ENCODE measurements at places on chromosomes 11 and 22.
A peak's percentile ranks its signal among the peaks of the same experiment; 100 is the strongest.

- DNase-seq = no peak
Measured at GRCh38 chr11:78552881-78553280, 21.8 kb downstream of the NARS2 start.

- DNase-seq = no peak
Measured at GRCh38 chr11:27218421-27219038, 144.5 kb downstream of the CCDC34 start.

DNA sequence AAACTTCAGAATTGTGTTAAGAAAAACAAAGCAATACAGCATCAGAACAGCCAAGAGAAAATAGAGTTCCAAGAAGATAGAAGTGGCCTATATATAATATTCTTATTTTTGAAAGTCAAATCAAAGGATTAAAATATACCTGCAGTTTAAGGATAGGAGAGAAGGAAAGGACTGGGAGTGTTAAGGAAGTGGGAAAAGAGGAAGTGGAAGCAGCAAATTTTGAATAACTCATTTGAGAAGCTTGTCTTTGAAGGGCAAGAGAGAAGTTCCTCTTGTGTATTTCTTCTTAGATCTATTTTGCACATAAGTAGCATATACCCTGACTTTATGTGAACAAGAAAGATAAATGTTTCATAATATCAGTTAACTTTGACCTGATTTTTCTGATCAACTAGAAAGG, 62.6 kb upstream of the SLC17A6 start:
- no peak for DNase-seq

- no peak for DNase-seq
Measured at GRCh38 chr22:36714110-36714509, 10.6 kb upstream of the CACNG2 start.

DNA sequence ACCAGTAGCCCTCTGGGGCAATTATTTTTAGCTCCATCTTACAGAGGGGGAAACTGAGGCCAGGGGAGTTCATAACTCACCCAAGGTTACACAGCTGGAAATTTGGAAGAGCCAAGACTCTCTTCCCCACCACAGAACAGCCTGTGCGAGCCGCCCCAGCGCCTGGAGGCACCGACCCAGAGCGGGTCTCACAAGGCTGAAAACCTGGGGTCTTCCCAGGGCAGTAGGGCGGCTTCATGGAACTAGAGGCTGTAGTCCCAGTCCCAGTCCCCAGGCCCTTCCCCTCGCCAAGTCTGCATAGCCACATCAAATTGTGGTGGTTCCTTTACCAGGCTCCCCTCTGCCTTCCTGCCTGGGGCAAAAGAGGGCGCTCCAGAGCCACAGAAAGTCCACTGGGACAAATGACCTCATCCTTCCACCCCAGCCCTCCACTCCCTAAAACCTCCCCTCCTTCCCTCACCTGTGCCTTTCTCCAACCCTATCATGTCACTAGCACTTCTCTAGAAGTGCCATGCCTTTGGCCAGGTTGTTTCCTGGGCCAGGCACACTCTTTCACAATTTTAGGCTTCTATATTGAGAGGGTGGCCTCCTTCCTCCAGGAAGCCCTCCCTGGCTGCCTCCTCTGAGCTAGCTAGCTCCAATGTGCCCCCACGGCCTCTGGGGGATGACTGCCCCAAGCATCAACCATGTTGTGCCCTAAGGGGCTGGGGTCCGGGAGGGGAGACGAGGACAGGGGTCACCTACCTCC, 15.2 kb upstream of the CDC42EP1 start:
- peak; percentile 44 for DNase-seq

- peak; percentile 57 for DNase-seq
Measured at GRCh38 chr11:113278925-113279324, 35.5 kb upstream of the TTC12 start.

DNA sequence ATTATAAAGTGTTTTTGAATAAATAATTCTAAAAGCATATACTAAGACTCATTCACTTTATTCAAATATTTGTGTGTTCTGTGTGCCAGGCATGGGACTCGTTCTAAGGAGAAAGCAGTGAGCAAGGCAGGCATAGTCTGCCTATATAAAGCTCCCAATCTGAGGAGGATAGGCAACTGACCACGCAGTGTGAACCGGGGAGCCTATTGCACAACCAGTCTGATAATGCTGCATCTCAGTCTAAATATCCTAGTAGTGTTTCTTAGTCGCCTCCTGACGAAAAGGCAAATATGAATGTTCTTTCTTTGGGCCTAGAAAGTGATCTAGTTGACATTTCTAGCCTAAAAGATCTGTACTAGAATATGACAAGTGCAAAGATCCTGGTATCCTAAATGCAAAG, 98.3 kb downstream of the C11orf65 start:
- no peak for DNase-seq

- peak; percentile 43 for DNase-seq
Measured at GRCh38 chr11:121482231-121483129, 29.7 kb upstream of the SORL1-AS1 start.

- DNase-seq = no peak
Measured at GRCh38 chr22:29907753-29908515, 25.0 kb downstream of the MTMR3 start.

DNA sequence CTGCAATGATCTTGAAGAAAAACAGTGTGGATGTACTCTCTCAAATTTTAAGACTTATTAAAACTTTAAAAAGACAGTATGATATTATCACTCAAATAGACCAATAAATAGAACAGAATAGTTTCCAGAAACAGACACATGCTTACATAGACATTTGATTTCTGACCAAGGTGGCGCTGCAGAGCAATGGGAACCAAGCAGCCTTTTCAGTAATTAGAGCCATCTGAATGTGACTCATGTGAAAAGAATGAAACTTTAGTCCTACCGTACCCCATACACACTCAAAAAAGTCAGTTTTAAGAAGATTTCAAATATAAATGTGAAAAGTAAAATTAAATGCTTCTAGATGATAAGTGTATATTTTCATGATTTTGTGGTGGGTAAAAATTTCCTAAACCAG, 74.2 kb upstream of the MS4A8 start:
- no peak for DNase-seq

- no peak for DNase-seq
Measured at GRCh38 chr11:73962101-73962705, 11.4 kb downstream of the DNAJB13 start.

- no peak for DNase-seq
Measured at GRCh38 chr11:125514336-125515101, 18.5 kb upstream of the FEZ1 start.

DNA sequence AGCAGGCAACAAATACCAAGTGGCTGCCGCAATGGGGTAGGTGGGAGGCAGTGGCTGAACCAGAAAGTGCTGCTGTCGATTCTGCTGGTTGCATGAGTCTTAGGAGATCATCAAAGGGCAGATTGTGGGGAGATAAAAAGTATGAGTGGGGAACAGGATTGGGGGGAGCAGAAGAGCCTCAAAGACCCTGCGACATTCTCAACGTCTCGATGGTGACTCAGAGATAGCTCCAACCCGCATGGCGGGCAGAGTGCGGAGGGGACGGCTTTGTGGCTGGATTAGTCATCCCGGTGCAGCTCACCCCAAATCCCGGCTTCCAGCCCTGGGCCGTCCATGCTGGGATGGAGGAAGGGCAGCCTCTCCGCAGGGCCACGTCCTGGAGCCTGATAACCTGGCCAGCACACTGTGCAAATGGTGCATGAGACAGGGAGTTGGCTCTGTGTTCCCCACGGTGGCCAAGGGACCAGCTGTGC, 11.6 kb upstream of the RTN4R start:
- no peak for DNase-seq

DNA sequence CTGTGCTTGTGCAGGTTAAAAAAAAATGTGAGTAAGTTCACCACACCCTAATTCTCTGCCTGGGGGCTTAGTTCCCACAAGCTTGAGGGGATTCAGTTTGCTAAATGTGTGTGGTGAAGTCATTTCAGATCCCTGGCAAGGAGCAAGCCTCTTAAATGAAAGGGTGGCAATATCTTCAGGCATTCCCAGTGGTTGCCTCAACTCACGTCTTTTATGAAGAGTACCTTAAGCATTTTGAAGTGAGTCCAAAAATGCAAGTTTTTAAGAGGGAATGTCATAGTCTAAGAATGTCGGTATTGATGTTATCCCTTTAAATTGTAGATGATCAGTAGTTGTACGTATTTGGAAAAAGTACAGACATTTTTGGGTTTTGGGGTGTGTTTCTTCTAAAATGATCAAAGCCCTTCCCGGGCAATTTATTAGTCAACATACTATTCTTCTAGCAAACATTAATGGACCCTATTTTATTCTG, 4.9 kb downstream of the TCP11L1 start:
- no peak for DNase-seq

- no peak for DNase-seq
Measured at GRCh38 chr11:83938148-83938547, 652.0 kb upstream of the CCDC90B start.

DNA sequence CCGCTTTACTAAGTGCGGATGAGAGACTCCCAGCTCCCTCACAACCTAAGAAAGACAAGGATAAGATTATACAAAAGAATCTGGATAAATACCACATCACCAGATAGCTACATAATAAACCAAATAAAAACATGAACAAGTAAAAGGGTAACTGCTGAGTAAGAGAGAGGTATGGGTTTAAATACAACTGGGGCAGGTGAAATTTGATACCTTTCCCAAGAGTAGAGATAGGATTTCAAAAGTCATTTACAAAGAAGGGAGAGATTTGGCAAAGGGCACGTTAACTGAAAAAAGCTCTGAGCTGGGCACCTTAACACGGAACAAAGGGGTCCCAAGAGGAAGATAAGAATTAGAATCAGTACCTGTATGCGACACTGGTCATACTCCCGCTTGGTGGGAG, 1.7 kb downstream of the UBXN1 start:
- no peak for DNase-seq

DNA sequence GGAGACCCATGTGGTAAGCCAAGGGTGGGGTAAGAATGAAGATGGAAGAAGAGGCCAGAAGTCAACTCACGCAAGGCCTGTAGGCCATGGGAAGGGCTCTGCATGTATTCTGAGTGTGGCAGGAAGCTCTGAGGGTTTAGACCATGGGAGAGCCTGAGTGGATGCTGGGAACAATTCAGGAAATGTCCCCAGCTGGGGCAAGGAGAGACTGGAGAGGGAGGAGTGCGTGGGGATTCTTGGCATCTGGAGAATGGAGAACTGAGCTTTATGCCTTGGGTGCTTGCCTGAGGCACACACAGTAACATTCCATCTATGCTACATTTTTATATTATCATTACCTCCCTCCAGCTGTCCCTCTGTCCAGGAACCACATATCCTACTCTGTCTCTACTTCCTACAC, 50.4 kb upstream of the CD82 start:
- DNase-seq = no peak

DNA sequence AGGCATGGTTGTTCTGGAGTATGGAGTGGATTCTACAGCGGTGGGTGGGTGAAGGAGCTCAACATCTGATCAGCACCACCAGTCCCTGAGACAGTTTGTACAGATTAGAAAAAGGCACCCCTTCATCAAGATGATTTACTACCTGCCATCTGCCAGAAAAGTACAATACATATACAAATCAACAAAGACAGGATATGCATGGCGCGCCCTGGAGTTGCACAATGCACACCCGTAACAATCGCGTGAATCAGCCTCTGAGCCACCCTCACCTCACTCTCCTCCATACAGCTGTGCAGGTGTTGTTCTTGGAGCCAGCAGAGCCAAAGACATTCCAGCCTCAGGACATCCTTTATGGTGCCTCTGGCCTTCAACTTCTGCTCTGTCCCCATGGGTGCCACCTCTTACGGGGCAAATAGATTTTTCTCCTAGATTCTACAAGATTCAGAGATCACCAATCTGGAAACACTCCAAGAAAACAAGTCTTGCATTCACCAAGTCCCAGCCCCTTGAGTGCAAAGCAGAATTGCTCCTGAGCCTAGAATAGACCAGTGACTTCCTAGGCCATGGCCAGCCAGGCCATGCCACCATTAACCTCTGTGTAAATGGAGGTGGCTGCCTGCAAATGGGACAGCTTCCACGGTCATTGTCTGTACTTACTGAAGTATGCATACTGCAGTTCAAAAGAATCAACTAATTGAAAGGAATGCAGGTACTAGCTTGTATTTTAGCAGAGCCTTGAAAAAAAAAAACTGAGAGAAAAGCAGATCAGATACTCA, 490.9 kb downstream of the SOX6 start:
- DNase-seq = no peak

DNA sequence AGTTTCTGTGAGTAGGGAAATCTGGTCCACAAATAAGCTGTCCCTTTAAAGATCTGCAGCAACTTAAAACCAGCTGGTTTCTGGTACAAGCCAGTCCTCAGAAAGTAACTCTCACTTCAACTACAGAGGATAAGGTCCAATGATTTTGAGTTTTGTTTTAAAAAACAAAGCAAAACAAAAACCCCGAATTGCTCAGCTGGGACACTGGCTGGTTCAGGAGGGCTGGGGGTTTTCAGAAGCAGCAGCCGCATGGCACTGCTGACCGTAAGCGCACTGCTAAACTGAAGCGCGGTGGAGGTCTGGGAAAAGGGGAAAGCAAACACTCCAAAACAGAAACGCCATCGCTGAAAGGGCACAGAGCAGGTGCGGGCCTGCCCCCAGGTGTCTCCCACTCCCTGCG, 59.7 kb downstream of the MICAL3 start:
- DNase-seq = no peak

- DNase-seq = peak; percentile 58
Measured at GRCh38 chr22:19717691-19718455, 3.6 kb downstream of the SEPTIN5 start.

GRCh38 chr11:14345668-14346067, 13.3 kb downstream of the RRAS2 start:
- no peak for DNase-seq

GRCh38 chr11:11798586-11799438, 43.0 kb upstream of the USP47 start:
- peak; percentile 70 for DNase-seq

GRCh38 chr22:38602166-38602565, 32.2 kb upstream of the DMC1 start:
- DNase-seq = no peak

DNA sequence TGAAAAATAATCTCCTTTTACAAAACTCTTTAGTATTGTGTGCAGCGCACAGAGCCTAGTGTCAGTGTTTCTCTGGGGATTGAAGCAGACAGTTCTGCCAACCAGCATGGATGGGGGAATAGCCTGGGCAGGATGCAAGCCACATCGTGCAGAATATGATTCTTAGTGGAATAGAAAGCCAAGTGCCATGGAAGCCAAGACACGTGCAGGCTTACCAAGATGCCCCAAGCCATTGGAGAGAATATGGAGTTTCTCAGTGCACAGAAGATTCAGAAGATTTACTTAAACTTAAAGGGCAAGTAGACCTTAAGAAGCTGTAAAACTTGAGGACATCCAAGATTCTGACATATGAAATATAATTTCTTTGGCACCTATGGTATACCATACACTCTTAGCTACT, 917.6 kb downstream of the NTM start:
- DNase-seq = no peak

GRCh38 chr22:20153945-20154344, 3.1 kb upstream of the CCDC188 start:
- DNase-seq = no peak
